Stimulated activated CD8-positive, alpha-beta memory T cell treated with anti-CD3 and anti-CD28 coated beads, Interleukin-4, amount 100 ng/mL, for 4 hours (primary cell): ENCODE measurements at places on chromosomes 5 and 9.

GRCh38 chr5:154369682-154370081, 76.1 kb upstream of the SAP30L start:
- DNase-seq: no peak

GRCh38 chr5:115785381-115786065, 30.9 kb downstream of the CDO1 start:
- DNase-seq: no peak

GRCh38 chr5:96660971-96661854, 963 bp upstream of the CAST start:
- DNase-seq: no peak

- DNase-seq: no peak
Observed at GRCh38 chr9:95008151-95008771, 281.8 kb downstream of the AOPEP start.

- DNase-seq: no peak
Observed at GRCh38 chr5:88518131-88519016, 249.7 kb upstream of the TMEM161B start.

- DNase-seq: no peak
Observed at GRCh38 chr9:137534256-137535119, 15.7 kb downstream of the PNPLA7 start.

DNA sequence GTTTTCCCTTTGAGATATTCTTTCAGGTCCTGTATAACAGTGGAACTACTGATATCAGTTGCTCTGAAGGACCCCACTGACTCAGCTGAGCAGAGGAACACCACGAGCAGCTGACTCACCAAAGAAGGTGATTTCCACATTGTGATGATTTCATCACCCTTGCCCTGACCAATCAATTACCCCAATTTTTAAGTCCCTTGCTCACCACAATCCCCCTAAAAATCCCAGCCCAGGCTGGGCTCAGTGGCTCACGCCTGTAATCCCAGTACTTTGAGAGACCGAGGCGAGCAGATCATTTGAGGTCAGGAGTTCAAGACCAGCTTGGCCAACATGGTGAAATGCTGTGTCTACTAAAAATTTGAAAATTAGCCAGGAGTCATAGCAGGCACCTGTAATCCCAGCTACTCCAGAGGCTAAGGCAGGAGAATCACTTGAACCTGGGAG, 125.3 kb upstream of the ABCA1 start:
- DNase-seq: peak; percentile 8

DNA sequence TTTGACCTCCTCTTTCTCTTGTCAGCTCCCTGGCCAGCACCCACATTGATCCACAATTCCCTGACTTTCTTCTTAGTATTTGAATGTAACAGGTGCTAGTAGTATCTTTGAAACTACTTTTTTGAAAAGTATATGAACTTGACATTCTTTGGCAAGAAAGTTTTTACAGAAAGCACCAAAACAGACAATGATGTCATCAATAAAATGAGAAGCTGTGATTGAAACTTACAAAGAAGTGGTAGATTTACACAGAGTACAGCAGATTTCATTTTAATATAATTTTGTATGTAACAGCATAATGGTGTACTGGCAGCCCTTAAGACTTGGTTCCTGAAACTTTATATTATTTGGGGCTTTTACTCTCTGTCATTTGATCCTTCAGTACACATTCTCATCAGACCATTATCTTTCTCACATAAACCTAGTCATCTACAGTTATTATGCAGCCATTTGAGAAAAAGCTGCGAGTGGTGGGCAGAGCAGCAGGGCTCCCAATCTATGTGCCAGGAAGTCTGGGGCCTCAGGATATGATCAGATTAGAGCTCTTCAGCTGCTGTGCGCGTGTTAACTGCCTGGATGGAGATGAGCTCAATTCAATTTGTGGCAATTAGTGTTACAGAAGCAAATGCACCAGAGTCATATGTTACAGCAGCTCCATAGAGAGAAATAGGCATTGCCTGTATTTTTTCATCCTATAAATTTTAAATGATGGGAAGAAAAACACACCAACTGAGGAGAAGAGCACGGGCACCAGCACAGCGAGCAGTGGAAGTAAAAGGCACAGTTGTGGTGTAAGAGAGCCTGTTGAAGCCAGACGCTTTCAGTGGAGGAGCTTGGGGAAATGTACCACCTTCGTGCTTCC, 126.1 kb downstream of the STARD4 start:
- DNase-seq: no peak

DNA sequence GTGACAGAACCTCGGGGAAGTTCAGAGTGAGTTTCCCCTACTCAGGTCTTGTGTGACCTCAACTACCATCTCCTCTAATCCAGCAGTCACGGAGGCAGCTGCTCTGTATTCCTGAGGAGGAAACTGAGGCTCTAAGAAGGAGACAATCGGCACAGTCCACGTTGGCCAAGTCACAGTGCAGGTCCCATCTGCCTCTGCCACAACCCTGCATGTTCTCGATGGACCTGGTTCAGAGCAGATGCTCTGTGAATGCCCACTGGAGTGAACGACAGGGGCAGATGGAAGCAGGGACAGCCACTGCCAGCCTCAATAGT, 722 bp upstream of the ERGIC1 start:
- no peak for DNase-seq

- DNase-seq: no peak
Observed at GRCh38 chr9:86731511-86732063, 215.7 kb downstream of the GAS1 start.

DNA sequence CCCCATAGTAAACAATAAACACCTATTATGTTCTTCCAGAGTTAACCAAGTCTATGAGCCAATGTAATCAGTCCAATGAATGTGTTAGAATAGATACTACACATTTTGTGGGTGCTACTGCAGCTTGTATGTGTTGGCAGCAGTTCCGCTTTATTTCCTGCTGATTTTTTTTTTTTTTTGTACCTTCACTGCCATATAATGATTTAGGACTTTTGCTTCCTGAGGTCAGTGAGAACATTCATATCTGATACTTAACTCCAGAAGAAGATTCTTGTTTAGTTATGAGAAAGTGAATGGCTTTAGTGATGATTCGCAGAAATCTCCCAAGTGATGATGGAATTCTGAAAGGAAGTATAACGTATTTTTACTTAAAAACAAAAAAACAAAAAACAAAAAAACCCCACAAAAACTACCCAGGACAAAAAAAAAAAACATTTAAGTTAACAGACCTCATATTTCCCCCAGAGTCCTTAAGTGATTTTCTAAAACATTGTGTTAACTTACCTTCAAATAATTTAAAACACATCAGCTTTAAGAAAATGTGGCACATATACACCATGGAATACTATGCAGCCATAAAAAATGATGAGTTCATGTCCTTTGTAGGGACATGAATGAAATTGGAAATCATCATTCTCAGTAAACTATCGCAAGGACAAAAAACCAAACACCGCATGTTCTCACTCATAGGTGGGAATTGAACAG, 24.7 kb upstream of the LMNB1 start:
- no peak for DNase-seq

DNA sequence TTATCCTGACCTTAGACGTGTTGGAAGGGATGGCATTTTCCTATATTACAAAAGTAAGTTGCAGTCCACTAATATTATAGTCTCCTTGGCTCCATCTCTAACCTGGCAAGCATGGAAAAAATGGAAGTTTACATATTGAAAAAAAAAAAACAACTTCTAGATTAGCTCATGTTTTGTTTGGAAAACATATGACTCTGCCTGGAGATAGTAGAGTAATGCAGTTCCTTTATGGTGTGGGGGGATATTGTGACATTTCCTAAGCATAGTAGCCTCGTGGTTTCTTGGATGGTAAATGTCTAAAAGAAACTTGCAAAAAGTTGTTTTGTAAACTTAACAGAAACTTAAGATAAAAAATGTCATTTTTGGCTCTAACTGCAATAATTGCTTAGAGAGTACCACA, 244.4 kb upstream of the FBXL7 start:
- DNase-seq: no peak

- no peak for DNase-seq
Observed at GRCh38 chr5:139885857-139886208, 90.2 kb downstream of the PSD2 start.

- no peak for DNase-seq
Observed at GRCh38 chr9:33506626-33507370, 17.3 kb upstream of the ANKRD18B start.

GRCh38 chr9:134869554-134870300, 10.9 kb upstream of the FCN2 start:
- no peak for DNase-seq

GRCh38 chr9:124761710-124762109, 9.4 kb downstream of the NR6A1 start:
- no peak for DNase-seq

DNA sequence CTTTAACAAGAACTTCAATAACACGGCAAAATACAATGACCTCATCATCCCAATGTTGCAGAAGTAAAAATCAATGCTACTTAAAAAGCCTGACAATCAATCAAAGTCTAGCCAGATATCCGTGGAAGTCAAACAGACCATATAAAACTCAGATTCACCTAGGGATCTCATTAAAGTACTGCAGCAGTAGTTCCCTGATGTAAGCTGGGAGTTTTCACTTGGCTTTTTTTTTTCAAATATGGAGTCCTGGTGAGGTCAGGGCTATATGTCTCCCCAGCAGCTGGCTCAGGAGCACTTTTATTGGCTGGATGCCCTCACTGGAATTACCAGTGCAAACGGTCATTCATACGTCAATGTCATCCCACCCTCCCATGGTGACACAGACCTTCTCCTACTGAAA, 220.6 kb upstream of the SLC30A5 start:
- DNase-seq: no peak

DNA sequence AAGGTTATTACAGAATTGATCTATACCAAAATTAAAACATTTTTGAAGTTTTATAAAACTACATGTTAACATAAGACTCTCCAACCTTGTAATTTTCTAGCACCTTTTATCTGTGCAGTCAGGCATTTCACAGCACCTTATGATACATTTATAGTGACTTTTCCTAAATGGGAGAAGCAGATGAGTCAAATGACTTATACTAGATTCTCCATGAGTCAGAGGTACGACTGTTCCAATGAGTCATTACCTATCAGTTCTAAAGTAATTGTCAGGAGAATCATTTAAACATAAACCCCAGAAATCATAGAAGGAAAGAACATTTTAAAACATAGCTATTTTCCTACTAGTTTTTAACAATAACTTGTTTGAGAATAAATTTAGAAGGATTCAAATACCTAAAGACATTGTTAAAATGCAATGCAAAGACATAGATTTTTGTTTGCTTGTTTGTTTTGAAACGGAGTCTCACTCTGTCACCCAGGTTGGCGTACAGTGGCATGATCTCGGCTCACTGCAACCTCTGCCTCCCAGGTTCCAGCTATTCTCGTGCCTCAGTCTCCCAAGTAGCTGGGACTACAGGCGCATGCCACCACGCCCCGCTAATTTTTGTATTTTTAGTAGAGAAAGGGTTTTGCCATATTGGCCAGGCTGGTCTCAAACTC, 34.7 kb upstream of the DMXL1 start:
- no peak for DNase-seq

- DNase-seq: no peak
Observed at GRCh38 chr5:57950616-57951228, 468.1 kb upstream of the ACTBL2 start.

- DNase-seq: no peak
Observed at GRCh38 chr5:180889381-180889780, 9.6 kb upstream of the BTNL8 start.

DNA sequence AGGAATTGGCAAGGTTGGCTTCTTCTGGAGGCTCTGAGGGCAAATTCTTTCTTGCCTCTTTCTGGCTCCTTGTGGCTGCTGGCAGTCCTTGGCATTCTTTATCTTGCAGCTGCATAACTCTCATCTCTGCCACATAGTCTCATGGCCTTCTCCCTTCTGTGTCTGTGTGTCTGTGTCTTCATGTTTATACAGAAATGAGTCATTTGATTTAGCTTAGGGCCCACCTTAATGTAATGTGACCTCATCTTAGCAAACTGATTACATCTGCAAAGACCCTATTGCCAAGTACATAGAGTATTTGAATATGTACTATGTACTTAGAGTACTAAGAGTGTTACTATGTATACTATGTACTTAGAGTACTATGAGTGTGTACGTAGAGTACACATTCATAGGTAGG, 122.5 kb downstream of the RFK start:
- no peak for DNase-seq

DNA sequence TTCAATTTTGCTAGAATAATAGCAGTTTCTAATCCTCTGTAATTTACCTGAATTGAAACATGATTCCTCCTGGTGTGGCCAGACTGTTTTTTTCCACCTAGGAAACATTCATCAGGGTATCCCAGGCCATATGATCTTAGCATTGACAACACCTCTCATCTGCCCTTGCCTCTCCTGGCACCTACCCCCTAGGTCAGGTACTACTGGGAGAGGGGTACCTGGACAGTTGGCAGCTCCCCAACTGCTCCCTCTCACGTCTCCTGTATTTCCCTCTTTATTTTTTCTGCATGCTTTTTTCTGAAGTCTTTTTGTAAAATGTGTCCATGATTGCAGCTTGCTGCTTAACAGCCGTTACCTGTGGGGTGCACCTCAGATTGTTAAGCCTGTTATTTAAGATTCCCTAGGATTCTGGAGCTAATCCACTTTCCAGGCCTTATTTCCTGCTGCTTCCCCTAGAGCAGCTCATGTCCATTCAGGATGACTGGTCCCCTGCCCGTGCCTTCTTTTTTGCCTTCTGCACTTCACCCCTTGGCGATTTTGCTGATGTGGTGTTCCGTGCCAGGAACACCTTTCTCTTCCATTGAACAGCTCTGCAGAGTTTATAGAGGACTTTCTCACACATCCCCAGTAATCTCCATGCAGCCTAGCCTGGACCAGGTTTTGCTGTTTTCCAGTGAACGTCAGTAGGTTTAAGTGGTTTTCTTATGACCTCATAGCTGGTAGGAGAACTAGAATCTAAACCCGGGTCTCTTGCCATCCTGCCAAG, 33.6 kb downstream of the SNX30 start:
- DNase-seq: no peak

GRCh38 chr9:15262581-15262980, 44.4 kb downstream of the TTC39B start:
- no peak for DNase-seq

DNA sequence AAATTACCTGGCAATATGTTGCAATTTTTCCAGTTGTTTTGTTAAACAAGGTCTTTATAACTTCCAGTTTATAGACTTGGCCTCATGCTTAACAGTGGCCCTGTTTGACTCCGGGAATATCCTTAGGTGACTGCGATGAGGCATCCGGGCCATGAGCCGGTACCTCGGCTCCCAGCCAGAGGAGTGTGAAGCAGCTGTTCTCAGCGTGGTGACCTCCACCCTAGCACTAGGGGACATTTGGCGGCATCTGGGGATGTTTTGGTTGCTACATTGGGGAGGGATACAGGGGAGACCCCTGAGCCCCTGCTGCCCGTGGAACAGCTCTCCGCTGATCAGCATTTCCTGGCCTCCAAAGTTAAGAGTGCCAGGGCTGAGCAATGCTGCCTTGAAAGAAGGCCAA, 533.4 kb downstream of the IRX1 start:
- DNase-seq: no peak

GRCh38 chr5:179486596-179487051, 63.7 kb upstream of the RUFY1 start:
- no peak for DNase-seq

DNA sequence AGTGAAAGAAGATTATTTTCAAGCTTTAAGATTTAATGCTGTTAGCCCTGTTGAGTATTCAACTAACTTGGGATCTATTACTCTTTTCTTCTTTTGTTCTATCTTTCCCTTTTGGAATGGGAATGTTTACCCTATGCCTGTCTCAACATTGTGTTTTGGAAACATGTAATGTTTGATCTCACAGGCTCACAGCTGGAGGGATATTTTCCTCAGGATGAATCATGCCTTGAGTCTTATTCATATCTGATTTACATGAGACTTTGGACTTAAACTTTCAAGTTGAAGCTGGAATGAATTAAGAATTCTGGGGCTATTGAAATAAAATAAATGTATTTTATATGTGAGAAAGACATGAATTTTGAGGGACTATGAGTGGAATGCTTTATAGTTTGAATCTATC, 607.8 kb upstream of the PTGER4 start:
- no peak for DNase-seq
